Activated naive CD4-positive, alpha-beta T cell treated with anti-CD3 and anti-CD28 coated beads for 36 hours (primary cell): ENCODE measurements at places on chromosomes 2 and 18. TPM values are rescaled to one million over a fixed set of nuclear protein-coding genes. Genes with fewer than 3 reads are reported as not detected.

The GDF7 gene
- not detected for total RNA-seq

The STPG4 gene
- total RNA-seq, result 0.27 TPM

DNA sequence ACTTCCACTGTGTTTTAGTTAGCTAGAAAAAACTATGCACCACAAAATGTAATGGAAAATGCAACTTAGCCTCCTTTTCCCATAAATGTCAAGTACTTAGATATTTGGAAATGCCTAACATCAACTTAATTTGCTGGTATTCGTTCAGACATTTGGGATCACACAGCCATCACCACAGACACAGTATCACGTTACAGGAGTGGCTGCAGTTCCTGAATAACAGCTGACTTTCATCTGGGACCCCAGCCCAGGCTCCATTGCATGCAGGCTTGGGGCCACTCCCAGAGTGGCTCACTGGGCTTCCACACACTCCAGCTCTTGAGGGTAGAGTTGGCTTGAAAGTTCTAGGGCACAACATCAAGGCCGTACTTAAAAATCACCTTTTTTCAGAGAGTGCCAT is 9.3 kb downstream of the TMEM182 start:
- no peak for DNase-seq

GRCh38 chr2:7721413-7721995 is 804.3 kb downstream of the RNF144A start:
- no peak for DNase-seq

DNA sequence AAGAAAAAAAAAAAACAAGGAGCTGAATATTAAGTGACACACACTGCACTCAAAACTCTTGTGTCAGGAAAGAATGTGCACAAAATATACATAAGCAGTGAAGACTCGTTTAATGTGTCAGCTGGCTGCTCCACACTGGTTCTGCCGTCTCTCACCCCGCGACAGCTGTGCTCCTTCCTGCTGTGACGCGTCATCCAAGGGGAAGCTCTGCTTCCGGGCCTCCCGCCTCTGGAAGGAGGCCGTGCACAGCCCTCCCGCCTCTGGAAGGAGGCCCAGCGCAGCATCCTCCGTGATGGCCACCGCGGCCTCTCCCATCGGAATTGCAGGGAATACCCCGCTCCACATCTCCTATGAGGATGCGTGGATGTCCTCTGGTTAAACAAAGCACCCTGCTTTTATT is 151.0 kb downstream of the HDAC4 start:
- no peak for DNase-seq

GRCh38 chr2:10980071-10980470 is 68.3 kb downstream of the KCNF1 start:
- no peak for DNase-seq

DNA sequence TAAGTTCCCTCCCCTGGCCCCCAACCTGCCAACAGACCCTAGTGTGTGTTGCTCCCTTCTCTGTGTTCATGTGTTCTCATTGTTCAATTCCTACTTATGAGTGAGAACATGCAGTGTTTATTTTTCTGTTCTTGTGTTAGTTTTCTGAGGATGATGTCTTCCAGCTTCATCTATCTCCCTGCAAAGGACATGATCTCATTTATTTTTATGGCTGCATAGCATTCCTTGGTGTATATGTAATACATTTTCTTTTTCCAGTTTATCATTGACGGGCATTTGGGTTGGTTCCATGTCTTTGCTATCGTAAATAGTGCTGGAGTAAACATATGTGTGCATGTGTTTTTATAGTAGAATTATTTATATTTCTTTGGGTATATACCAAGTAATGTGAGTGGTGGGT is 602.2 kb downstream of the DSC3 start:
- DNase-seq, result no peak
